ENCODE measurements at places on chromosomes 2 and 18.

DNA sequence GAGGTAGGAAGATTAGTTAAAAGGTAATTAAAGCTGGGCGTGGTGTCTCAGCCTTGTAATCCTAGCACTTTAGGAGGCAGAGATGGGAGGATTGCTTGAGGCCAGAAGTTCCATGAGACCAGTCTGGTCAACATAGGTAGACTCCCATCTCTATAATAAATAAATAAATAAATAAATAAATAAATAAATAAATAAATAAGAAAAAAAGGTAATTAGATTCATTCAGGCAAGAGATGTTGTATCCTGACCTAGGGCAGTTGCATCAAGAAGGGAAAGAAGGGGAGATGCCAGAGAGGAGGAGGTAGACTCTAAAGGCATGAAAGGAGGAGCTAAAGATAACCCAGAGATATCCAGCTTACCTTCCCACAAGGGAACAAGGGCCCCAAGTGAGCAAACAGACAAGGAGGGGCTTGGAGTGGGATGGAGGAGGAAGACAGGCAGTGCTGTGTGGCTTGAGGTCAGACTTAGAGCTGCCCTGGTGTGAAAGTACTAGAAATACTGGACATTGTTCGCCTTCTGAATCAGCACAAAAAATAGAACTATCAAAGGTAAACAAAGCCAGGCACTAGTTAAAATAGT, 7.4 kb upstream of the RAB1A start:
- DNase-seq = no peak

GRCh38 chr2:129240061-129240460, 739.4 kb upstream of the RAB6C start:
- DNase-seq = no peak

- no peak for DNase-seq
These were observed 774.8 kb upstream of the ID2 start for GRCh38 chr2:7907041-7907440.

GRCh38 chr2:129255610-129256313, 723.7 kb upstream of the RAB6C start:
- DNase-seq = no peak

GRCh38 chr2:69781321-69782248, 39.7 kb downstream of the ANXA4 start:
- DNase-seq = no peak

DNA sequence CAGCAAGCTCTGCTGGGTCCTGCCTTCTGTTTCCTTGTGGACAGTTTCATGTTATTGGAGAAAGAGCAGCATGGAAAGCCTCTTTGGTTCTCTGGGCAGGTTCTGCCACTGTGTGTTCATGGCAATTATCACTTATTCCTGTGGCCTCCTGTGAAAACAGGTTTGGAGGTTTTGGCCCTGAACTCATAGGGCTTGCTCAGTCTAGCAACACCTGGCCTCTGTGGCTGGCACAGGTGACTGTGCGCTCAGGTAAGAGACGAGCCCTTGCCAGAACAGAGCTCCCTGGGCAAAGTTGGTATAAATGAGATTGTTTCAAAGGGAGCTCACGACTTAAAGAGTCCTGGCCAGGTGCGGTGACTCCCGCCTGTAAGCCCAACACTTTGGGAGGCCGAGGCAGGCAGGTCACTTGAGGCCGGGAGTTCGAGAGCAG, 5.7 kb downstream of the CEP68 start:
- no peak for DNase-seq

DNA sequence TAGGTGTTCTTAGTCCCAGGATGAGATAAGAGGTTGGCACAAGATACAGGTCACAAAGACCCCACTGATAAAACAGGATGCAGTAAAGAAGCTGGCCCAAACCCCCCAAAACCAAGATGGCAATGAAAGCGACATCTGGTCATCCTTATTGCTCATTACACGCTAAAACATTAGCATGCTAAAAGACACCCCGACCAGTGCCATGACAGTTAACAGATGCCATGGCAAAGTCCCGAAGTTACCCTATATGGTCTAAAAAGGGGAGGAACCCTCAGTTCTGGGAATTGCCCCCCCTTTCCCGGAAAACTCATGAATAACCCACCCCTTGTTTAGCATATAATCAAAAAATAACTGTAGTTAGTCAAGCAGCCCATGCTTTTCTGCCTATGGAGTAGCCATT, 251.1 kb downstream of the SLC4A3 start:
- DNase-seq = no peak

- DNase-seq = no peak
These were observed 4.3 kb downstream of the PMAIP1 start for GRCh38 chr18:59904011-59904601.

DNA sequence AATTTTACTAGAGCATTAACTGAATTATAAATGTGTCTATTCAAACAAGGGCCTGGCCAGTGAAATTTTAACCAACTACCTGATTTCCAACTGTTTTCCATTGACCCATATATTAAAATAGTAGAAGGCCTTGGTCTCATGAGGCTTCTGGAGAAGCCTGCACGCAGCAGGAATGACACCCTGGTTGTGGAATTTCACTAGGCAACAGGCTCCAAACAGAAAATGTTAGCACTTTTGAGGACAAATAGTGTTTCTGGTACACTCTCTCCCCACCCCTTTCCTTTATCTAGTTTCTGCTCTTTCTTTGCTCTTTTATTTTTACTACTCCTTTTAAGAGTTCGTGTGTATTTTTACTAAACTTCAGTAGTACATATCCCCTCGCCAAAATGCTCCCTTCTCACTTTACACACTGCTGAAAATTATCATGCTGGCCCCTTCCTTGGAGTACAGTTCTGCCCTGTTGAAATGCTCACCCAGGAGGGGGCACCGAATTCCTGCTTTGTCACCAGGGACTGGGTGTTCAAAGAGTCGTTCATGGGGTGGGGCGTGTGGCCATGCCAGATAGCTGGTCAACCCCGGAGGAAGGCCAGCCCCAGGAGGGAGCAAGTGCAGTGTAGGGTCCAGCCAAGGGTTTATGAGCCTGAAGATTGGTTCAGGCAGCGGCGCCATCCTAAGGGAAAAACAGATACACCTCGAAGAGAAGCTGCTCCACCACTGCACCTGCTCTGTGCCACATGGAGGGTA, 22.1 kb upstream of the COL6A3 start:
- DNase-seq = no peak

GRCh38 chr2:180524499-180524898, 455.9 kb upstream of the UBE2E3 start:
- no peak for DNase-seq

DNA sequence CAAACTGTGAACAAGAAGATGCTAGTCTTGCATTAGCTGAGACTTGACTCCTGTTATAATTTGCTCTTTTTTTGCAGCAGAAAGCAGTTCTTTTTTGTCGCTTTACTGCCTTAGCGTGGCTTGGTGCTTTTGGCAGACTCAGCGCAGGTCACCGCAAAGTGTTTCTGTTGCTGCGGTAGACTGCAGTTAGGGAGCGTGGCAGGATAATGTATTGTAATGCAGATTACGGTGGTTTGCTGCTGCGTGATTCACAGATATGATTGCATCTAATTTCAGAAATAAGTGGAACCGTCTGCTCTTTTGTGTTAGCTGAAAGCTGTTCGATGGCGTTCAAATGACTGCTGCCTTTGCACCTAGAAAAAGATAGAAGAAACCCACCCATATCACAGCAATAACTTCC, 131.6 kb upstream of the SATB2 start:
- no peak for DNase-seq

- no peak for DNase-seq
These were observed 3.0 kb downstream of the ACVR2A start for GRCh38 chr2:147847746-147848391.

- no peak for DNase-seq
These were observed 460.9 kb downstream of the RIT2 start for GRCh38 chr18:42654556-42654955.

- DNase-seq = no peak
These were observed 7.9 kb downstream of the INPP4A start for GRCh38 chr2:98452396-98453027.

DNA sequence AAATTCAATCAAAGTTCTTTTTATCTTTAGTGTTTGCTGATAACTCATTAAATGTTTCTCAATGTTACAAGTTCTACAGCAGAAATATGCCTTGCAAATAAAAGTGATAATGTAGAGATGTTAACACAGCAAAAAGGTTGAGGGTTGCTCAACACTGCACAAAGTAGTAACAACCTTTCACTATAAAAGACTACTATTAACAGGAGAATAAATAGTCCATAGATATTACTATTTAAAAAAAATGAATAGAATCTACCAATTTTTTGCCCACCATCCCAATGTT, 378.1 kb downstream of the RBM43 start:
- no peak for DNase-seq

GRCh38 chr2:135317375-135317774, 213.6 kb downstream of the ZRANB3 start:
- no peak for DNase-seq

- DNase-seq = no peak
These were observed 42.3 kb downstream of the IL1R2 start for GRCh38 chr2:102033750-102034682.

DNA sequence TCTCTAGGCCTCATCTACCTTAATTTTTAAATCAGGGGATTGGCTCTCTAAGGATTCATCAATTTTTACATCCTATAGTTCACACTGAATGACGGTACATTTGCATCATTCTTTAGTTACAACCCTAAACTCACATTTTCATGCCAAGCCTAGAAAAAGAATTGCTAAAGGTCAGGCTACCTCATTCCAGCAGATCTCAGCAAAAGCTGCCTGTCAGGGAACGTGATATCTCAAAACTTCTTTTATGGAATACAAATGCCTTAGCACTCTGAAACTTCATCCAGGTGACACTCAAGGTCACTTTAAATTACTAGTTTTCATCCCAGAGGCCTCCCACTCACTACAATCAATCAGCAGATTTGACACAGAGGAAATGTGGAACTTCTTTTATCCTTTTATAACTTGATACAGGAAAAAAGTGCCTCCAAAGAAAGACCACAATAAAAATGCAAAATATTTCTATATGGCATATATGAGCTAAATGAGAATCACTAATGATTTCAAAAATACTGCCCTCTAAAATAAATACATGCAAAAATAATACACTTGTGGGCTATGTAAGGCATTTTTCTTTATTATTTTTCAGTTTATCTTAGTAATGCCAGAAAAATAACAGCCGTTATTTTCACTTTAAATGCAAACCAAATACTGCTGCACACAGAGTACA, 91.5 kb downstream of the ARHGEF33 start:
- no peak for DNase-seq

GRCh38 chr2:237056287-237056875, 29.3 kb upstream of the COPS8 start:
- DNase-seq = no peak

DNA sequence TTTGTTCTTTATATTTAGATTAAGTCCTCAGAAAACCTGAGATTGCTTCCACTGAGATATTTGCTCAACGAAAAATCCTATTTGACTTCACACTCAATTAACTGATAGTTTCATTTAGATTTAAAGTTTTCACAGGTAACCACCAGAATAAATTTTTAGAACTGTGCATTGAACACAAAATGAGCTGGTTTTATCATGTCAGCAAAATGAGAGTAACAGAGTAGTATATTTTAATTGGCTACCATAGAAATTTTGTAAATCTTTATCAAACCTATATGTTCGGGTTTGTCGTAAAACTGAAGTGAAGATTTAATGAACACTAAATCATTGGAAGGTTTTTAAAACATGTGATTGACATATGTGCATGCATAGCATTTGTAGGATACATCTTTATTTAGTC, 32.7 kb upstream of the MFF start:
- DNase-seq = no peak

DNA sequence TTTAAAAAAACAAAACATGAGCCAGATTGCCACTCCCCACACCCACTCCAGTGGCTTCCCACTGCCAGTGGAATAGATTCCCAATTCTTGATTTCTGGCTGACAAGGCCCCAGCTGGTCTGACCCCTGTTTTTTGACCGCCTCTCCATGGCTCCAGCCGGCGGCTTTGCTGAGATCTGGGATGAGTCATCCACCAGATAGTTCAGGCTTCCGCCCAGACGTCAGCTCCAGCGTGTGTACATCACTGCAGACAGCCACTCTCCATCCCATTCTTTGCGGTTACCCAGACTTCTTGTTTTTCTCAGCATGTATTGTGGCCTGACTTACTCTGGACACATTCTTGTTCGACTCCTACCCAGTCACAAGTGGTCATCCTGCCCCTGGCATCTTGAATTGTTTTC, 227.9 kb downstream of the GBX2 start:
- DNase-seq = no peak

GRCh38 chr2:176018708-176019107, 16.6 kb upstream of the LNPK start:
- DNase-seq = no peak

GRCh38 chr2:191578031-191578430, 99.9 kb upstream of the NABP1 start:
- no peak for DNase-seq

DNA sequence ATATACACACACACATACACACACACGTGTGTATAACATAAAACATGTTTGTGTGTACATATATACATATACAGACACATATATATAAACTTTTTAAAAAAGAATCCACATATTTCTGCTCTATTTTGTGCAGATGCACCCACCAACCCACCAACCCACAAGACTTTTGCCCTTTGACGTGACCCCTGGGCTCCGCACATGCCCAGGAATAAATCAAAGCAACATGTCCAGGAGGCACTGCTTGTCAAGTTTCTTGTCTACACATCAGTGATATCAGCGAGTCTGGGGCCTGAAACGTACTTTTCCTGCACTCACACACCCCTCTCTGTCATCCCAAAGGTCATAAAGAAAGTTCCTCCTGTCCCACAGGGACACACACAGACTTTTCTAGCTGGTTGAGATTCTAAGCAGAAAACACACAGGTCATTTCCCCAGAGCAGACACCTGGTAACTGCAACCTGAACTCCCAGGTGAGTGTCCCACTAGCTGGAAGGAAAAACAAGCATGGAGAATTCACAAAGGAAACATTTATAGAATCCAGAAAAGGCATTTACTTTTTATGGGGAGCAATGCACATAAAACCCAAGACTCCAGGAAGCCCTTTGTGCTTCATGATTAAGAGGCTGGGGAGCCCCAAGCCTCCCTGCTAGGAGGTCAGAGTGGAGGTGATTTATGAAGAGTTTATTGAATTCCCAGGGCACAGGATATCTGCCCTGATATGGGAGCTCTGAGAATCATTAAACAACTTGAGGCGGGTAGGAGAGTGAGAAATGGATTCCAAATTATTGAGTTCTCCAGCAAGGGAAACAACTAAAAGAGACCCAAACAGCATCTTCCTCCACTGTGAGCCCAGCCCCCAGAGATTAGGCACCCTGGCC, 211.6 kb downstream of the MGAT5 start:
- DNase-seq = no peak

DNA sequence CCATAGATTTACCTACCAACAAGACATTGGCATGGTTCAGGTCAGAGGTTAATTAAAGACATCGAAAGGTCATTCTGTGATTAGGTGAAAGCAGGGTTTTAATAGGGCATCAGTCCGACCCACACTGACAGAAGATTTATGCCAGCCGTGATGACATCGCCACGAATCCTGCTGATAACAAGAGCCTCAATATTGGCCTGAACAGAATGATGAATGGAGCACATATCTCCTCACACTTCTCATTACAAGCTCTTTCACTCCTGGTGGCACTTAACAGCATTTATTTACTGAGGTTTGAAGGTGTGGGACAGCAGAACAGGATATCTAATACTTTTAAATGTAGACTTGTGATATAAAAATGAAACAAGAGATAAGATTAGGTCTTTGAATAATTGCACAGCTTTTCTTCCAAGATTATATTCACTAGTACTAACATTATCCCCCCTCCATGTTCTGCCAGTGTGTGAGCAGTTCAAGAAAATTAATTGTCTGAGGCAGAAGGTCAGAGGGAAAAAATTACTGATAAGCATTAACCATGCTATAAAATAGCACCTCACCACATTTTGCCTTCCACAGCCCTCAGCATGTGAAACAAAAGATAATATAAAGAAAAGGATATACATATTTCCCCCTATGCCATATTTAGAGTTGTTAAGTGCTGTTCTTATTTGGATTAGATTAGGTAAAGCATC, 23.1 kb upstream of the INSIG2 start:
- DNase-seq = no peak
